CD4-positive, alpha-beta T cell treated with Interleukin-15 for 4 hours (primary cell): ENCODE measurements at places on chromosomes 2 and 18.

DNA sequence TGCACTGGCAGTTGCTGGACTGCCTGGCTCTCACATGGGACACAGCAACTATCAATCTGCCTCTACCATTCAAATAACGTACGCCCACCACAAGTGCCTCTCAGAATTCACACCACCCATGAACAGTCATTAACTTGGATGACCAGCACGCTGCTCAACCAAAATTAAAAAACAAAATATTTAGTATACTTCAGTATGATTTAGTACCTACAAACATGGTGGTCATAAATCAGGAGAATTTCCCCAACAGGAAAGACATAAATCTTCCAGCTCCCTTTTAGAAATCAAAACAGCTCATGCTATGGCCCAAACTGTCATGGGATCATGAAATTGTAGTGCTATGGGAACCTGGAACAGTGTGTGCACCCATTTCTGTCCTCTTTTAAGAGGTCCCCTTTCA, 317.4 kb upstream of the ETAA1 start:
- no peak for DNase-seq

DNA sequence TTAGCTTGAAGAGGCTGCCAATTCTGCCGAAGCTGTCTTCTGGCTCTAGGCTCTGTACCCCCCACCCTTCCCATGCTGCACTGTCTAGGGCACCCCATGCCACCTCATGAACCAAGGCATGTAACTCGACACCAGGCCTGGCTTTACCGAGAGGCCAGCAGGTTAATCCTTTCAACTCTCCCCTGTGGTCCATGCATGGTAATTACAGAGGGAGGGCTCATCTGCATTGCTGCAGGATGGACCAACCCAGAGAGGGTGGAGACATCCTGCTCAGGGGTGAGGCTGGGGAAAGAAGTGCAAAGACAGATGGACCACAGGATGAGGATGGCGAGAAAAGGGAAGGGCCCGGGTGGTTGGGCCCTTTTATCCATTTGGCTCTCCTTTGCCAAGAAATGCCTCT, 65.8 kb downstream of the KCTD1 start:
- DNase-seq, result no peak

DNA sequence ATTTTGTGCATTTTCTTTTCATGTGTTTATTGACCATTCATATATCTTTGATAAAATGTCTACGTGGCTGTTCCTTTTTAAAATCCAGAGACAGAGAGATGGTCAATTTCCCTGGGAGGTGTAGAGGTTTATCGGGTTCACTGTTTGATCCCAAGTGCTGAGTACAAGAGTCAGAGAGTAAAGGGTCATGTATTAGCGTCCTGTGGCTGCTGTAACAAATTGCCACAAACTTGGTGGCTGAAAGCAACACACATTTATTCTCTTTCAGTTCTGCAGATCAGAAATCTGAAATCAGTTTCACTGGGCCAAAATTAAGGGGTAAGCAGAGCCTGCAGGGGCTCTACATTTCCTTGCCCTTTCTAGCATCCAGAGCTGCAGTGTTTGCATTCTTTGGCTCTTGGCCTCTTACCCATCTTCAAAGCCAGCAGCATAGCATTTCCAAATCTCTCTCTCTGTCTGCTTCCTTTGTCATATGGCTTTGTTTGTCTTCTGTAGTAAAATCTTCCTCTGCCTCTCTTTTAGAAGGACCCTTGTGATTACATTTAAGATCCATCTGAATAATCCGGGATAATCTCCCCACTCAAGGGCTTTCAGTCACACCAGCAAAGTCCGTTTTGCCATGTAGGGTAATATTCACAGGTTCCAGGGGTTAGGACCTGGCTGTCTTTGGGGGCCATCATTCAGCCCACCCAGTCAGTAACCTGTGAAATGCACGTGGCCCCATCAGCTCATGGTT, 49.9 kb downstream of the TMEM17 start:
- DNase-seq, result no peak

DNA sequence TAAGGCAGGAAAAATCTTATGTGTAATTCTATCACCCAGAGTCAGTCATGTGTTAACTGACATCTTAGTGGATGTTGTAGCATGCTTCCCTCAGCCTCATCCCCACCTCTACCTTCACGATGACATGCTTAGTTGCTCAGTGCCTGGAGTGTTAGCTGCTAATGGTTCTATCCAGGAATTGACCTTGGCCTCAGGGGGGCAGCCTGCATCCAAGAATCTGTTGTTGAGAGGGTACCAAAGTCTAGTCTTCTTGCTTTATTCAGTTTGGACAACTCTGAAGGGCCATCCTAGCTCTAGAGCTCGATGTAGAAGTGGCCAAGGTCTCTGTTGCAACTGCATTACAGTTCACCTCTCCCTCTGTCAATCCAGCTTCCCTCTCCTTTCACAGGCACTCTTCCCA, 61.2 kb downstream of the ACYP2 start:
- DNase-seq, result no peak

GRCh38 chr18:74567822-74568221, 29.8 kb upstream of the ZNF407 start:
- DNase-seq, result no peak

DNA sequence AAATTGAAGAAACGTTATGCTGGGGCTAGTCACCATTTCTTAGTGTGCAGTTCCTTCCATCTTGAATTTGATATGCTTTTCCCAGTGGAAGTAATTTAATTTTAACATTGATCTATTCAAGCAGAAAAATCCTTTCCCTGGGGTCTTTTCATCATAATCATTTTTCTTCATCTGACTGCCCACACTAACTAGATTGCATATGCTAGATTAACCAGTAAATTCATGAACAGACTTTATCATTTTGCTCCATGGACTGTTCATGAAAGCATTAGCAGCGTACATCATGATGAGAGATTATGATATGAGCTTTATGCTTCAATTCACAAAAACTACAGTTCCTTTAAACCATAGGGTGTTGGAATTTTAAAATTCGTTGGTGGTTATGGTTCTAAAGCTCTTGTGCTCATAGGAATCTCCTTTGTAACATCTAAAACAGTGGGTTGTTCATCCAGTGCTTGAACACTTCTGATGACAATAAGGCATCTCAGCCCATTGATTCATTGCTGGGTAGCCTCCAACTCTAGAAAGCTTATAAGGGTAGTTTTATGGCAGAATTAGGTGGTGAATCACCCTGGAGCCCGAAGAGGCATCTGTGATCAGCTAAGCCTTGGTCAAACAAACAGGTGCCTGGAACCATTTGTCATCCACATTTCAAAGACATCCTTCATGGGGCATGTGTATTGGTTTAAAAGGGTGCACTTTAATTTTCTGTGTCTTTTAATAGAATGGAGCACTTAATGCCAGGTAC, 77.2 kb upstream of the NDUFV2 start:
- DNase-seq, result no peak

- DNase-seq, result no peak
These were observed 110.6 kb upstream of the PXDN start for GRCh38 chr2:1854729-1855547.

DNA sequence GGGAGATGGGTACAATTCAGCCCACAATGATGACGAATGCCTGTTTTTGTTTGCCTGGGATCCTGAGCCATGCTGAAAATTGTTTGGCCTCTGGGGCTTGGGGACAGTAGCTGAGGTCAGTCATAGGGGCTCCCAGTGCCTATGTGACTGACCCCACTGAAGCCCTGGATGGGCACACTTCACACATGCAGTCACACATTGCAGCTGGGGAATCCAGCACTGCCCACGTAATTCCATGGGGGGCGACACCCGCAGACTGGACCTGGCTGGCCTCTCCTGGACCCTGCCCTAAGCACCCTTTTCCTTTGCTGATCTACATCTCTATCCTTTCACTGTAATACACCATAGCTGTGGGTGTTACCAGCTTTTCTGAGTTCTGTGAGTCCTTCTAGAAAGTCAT, 295.2 kb upstream of the HS6ST1 start:
- DNase-seq, result no peak

DNA sequence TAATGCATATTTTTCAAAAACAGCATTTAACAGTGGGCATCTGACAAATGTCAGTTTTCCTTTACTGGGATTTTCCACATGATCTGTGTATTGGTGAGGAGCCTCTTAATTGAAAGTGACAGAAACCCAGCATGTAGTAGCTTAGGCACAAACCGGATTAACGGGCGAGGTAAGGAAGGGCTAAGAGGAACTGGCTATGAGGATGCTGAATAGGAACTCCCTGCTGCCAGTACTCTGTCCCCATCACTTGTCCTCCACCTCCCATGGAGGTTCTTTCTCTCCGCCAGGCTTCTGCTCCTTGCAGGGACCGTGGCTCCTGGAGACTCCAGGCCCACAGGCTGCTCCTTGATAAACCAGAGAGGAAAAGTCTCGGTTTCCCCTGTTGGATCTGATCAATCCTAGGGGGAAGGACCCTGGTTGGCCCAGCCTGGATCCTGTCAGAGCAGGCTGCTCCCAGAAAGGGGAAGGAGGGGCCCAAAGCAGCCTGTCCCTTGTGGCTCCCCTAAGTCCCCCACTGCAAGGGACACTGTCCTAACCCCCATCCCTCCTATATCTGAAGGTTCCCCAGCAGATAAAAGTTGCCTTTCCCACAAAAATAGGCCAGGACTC, 10.3 kb downstream of the TEX44 start:
- DNase-seq, result no peak

DNA sequence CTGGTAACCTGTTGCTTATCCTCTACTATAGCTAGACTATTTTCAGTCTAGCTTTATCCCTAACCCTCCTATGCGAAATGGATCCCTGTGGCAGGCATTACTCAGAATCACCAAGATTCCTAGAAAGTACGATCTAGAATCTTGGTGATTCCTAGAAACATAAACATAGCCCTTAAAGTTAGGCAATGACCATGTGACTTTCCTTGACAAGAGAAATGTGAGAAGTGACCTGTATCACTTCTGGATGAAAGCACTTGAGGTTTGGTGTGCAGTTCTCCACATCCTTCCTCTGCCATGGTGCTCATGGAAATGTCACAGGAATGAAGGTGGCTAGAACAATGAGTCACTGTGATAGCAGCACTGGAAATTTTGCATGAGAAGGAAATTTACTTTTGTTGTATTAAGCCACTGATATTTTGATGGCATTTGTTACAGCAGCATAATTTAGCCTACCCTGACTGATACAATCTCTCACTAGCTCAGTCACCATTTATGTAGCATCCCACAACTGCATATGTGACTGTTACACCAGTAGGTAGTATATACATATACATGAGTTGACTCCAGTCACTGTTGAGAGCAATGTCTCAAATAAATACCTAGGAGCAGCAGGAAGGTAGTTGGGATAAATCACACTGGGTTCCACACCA, 68.3 kb upstream of the MAPRE2 start:
- DNase-seq, result no peak

- DNase-seq, result no peak
These were observed 212.5 kb upstream of the TMEM200C start for GRCh38 chr18:6107794-6108193.

GRCh38 chr2:160415991-160416390, 77.6 kb downstream of the RBMS1 start:
- no peak for DNase-seq

- DNase-seq, result no peak
These were observed 386.7 kb upstream of the CDH7 start for GRCh38 chr18:65363911-65364632.

DNA sequence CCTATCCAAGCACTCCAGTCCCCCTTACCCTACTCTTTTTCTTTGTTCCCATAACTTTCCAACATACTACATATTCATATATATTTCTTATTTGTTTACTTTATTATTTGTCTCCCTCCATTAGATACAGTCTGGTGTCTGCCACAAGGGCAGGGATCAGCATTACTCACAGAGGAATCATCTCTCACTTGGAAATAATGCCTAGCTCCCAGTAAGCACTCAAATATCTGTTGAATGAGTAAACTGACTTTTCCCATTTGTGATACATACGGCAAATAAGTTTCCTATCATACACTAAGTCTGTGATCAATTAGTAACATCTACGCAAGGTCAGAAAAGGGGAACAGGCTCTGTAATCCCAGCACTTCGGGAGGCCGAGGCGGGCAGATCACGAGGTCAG, 18.7 kb downstream of the C1D start:
- DNase-seq, result no peak

GRCh38 chr2:134247679-134248078, 6.2 kb upstream of the MGAT5 start:
- no peak for DNase-seq

- no peak for DNase-seq
These were observed 17.4 kb upstream of the CREB1 start for GRCh38 chr2:207512356-207512755.

DNA sequence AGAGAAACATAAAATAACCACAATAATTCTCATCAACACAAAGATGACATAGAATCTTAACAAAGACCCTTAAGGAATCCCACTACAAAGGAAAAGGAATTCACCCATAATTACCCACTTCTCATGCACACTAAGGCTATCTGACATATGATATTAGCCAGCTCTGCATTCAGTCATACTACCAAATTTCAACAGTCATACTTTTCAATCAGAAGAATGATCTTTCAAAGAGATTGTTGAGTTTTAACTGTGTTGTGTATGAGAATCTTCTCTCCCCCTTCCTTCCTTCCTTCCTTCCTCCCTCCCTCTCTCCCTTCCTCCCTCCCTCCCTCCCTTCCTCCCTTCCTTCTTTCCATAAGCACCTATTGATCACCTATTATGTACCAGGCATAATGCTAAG, 17.0 kb downstream of the FZD7 start:
- DNase-seq, result no peak

DNA sequence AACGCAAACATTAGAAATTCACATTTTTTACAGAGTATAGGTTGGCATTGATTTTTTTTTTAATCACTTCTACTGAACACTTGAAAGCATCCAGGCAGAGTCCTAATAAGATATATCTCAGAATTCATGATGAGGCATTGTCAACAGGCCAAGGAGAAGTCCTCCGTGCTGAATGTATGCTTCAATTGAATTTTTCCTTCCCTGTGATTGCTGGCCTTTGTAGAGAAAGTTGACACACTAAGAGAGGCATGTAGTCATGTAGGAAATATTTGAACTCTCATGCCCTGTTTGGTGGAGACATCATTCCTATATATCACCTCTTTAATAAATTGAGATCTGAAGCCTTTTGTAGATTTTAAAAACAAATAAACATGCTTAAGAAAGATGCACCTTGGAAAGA, 844.9 kb downstream of the CPS1 start:
- DNase-seq, result no peak

- no peak for DNase-seq
These were observed 11.3 kb downstream of the HYCC2 start for GRCh38 chr2:201059961-201060755.

- DNase-seq, result no peak
These were observed 60.1 kb downstream of the POLR1A start for GRCh38 chr2:86045541-86045940.
